ENCODE measurements at places on chromosomes 4 and X.

DNA sequence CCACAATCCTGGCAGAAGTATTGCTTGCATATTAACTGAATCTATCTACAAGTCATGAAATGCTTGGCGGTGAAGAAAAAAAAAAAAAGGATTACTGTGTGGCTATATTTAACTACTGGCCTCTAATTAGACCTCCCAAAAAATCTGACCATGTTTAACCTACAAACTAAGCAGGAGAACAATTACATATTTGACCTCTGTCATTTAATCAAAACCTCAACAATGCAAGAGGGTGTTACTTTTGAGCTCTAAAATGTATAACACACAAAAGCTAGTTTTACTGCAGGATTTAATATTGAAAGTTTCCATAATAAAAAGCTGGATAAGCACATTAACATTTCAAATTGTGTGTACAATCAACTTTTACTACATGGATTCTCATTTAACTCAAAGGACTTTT lies 1.5 kb downstream of the ITM2A start:
- no peaks in the 10 kb centered on the region for H3K36me3 ChIP-seq
- peaks cover 5% of the 10 kb centered on the region for H3K4me1 ChIP-seq
- no peak for DNase-seq
- no peak overlapping the region for H3K4me3 ChIP-seq

DNA sequence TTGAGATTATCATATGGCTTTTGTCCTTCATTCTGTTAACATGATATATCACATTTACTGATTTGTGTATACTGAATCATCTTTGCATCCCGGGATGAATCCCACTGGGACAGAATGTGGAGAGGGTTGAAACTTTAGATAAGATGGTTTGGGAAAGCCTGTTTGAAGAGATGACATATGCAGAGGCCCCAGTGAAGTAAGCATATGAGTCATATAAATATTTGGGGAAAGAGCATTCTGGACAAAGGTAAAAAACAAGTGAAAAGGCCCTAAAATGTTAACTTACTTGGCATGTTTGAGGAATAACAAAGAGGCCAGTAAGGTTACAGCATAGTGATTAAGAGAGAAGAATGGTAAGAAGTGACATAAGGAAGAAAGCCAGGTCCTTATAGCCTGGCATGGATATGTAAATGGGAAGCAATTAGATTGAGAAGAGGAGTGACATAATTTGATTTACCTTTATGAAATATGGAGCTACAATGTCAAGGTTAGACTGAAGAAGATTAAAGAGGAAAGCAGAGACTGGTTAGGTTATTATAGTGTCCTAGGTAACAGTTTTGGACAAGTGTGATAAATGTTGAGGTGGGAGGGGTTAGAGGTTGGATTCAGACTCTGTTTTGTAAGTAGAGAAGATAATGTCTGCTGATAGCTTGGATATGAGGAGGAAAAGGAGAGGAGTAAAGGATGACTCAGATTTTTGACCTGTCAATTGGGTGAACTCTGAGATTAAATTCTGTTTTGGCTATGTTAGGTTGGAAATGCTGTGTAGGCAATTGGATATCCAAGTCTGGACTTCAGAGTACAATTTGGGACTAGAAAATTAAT lies 54.6 kb upstream of the DRP2 start:
- H3K4me3 ChIP-seq = no peak overlapping the region
- no peak overlapping the region for H3K27ac ChIP-seq
- no peaks in the 10 kb centered on the region for H3K36me3 ChIP-seq
- no peaks in the 10 kb centered on the region for H3K4me1 ChIP-seq

- no peaks in the 10 kb centered on the region for H3K27me3 ChIP-seq
- no peak for DNase-seq
- H3K27ac ChIP-seq = peak overlapping the region; percentile 57
These were observed 488 bp downstream of the NAP1L5 start for GRCh38 chr4:88697141-88697540.

DNA sequence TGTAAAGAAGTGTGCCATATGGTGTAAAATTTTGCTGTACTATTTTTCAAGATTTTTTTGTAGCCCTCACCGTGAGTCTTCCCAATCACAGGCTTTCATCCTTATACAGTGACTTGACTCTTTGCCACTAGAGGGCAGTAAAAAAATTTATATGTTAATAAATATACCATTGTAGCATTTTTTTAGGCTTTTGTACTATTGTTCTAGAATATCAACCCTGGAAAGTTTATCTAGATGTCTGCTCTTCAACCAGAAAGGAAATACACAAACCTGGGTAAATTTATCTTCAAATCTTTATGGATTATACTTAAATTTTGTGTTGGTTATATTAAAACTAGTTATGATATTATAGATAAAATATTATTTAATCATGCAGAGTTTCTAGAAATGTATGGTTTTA lies 235.3 kb downstream of the TENM3 start:
- H3K27ac ChIP-seq = no peak overlapping the region
- H3K4me1 ChIP-seq = no peaks in the 10 kb centered on the region
- no peak overlapping the region for H3K4me3 ChIP-seq

GRCh38 chrX:68177542-68177941 lies 255.8 kb downstream of the OPHN1 start:
- no peak overlapping the region for H3K4me3 ChIP-seq
- H3K27me3 ChIP-seq = no peaks in the 10 kb centered on the region
- H3K4me1 ChIP-seq = no peaks in the 10 kb centered on the region

DNA sequence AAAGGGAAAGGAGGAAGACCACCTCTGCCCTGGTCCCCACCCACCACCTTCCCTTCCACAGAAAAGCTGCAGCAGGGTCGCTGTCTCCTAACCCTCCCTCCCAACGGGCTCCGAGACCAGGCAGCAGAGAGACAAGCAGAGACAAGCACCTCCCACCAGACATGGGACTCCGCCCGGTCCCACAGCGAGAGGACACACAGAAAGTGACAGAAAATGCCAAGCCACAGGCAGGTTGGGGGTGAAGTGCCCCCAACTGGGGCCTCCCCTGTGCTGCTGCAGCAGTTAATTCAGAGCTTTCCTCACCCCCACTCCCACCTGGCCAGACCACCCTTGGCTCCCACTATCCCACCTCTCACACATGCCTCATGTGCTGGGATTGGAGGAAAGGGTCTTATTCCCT lies 64.4 kb upstream of the AFAP1 start:
- no peaks in the 10 kb centered on the region for H3K27me3 ChIP-seq
- no peak overlapping the region for H3K4me3 ChIP-seq
- H3K36me3 ChIP-seq = peaks cover 53% of the 10 kb centered on the region
- no peaks in the 10 kb centered on the region for H3K4me1 ChIP-seq
- H3K27ac ChIP-seq = no peak overlapping the region

DNA sequence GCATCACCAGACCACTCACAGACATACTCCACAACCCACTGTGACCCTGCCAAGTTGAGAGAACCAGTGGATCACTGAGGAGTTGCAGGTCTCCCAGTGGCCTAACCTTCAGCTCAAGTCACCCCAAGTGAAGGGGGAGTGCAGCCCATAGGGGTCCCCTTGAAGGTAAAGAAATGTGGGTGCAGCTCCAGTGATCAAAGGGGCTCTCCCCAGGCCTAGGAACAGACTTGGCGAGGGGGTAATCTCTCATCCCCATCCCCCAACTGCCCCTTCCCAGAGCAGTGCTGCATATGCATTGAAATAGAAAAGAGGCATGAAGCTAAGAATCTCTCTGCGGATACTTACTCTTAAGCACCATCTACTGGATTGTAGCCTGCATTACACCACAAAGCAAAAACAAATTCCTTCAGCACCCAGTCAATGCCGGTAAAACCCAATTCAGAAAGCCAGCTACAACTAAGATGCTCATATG lies 27.0 kb downstream of the MAGEE1 start:
- H3K4me3 ChIP-seq = no peak overlapping the region
- H3K27ac ChIP-seq = no peak overlapping the region
- no peak for DNase-seq
- H3K27me3 ChIP-seq = no peaks in the 10 kb centered on the region
- H3K36me3 ChIP-seq = no peaks in the 10 kb centered on the region

GRCh38 chr4:114264877-114265291 lies 285.4 kb upstream of the ARSJ start:
- H3K27me3 ChIP-seq = no peaks in the 10 kb centered on the region
- H3K36me3 ChIP-seq = no peaks in the 10 kb centered on the region
- H3K4me3 ChIP-seq = no peak overlapping the region
- no peak for DNase-seq

DNA sequence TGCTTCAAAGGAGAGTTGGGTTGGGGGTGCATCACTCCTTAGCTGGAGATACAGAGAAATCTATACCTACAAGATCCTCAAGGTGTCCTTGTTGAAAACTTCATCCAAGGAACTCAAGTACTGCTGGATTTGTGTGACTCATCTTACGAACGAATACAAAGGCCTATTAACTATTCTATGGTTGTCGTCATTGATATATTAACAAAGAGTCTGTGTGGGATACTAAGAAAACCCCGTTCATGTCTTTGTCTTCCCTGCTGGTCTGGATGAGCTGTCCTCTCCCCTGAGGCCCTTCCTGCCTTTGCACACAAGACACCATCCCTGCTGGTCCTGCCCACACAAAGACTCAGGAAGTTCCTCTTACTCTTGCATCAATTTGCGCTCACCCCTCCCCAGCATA lies 54.9 kb upstream of the IRF2 start:
- no peaks in the 10 kb centered on the region for H3K27me3 ChIP-seq
- H3K4me1 ChIP-seq = peaks cover 6% of the 10 kb centered on the region
- H3K4me3 ChIP-seq = no peak overlapping the region
- no peak for DNase-seq
- no peaks in the 10 kb centered on the region for H3K36me3 ChIP-seq

- no peak overlapping the region for H3K4me3 ChIP-seq
- no peak for DNase-seq
- H3K4me1 ChIP-seq = peaks cover 23% of the 10 kb centered on the region
- H3K36me3 ChIP-seq = no peaks in the 10 kb centered on the region
These were observed 2.2 kb upstream of the CTBP1 start for GRCh38 chr4:1250921-1251772.

- H3K27ac ChIP-seq = no peak overlapping the region
- no peaks in the 10 kb centered on the region for H3K27me3 ChIP-seq
- H3K4me1 ChIP-seq = no peaks in the 10 kb centered on the region
These were observed 90.7 kb upstream of the BRS3 start for GRCh38 chrX:136397001-136397400.

Measured in esophagus squamous epithelium (tissue), 5 donors.